ENCODE measurements at places on chromosomes 13 and 19.

DNA sequence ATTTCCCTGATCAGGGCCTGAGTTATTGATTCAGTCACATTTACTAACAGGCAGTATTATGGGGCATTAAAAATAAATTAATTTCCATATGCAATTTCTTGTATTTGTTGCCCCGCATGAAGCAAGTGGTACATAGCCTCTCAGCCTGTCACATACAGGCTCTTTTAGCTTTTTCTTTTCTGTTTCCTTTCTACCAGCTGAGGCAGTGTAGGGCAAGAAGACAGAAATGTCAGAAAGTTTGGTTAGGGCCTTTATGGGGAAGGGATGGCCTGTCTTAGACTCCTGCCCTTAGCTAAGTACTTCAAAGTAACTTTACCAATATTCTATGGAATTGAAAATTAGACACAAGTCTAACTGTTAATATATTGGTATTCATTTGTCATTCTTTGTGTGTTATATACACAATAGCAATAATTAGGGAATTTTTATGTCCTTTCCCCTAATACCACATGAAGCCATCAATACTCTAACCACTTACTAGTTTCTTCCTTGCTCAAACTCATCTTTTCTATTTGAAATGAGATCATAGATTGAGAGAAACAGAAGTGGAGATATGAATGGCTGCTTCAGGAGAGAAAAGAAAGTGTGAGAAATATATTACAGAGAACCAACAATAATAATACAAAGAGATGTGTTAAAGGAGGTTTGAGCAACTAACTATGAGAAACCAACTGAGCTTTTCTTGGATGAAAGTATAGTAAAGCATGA lies 669.6 kb downstream of the PCDH17 start:
- DNase-seq, result no peak

- no peak for DNase-seq
These were observed 29.4 kb downstream of the RFXAP start for GRCh38 chr13:36848199-36848982.

DNA sequence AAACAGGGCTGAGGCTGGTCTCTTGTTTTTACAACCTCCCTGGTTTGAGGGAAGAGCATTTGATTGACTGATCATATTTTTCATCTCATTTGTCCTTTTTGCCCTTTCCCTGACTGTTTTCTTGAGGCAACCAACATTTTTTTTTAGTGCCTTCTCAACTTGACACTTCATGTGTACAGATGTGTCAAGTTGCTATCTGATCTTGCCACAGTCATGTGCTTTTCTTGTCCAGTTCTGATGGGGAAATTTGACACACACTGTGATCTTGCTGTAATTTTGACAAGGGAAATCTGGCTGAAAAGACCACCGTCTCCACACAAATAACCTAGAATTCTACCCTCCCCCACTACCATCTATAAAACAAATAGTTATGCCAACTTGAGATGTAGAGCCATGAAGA lies 329.6 kb downstream of the KCTD12 start:
- no peak for DNase-seq

DNA sequence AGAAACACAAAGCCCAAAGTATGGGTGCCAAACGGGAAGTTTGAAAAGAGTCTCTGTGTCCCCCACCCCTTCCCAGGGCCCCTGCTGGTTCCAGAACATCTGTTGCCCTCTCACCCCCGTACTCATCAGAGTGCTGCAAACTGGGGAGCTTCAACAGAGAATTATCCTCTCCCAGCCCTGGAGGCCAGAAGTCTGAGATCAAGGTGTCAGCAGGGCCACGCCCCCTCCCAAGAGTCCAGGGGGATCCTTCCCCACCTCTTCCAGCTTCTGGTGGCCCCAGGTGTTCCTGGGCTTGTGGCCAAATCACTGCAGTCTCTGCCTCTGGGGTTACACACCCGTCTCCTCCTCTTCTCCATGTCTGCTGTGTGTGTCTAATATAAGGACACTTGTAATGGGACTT lies 183.4 kb downstream of the PTPRS start:
- DNase-seq, result no peak

- no peak for DNase-seq
These were observed 28.6 kb downstream of the BICRA start for GRCh38 chr19:47637550-47637949.

DNA sequence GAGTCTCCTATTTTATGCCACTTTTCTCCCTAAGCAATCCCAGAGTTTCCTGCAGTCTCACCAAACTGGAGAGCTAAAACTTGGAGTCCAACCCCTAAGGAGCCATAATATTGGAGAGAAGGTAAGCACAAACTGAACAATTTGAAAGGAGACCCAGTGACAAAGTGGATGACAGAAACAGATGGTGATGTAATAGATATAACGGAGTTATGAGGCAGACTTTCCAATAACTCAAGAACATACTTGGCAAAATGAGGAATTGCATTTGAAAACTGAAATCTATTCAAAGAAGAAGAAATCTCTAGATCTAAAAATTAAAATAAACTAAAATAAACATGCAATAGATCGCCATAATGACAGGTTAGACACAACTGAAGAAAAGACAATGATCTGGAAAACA lies 200.9 kb upstream of the MIR17HG start:
- DNase-seq, result no peak

DNA sequence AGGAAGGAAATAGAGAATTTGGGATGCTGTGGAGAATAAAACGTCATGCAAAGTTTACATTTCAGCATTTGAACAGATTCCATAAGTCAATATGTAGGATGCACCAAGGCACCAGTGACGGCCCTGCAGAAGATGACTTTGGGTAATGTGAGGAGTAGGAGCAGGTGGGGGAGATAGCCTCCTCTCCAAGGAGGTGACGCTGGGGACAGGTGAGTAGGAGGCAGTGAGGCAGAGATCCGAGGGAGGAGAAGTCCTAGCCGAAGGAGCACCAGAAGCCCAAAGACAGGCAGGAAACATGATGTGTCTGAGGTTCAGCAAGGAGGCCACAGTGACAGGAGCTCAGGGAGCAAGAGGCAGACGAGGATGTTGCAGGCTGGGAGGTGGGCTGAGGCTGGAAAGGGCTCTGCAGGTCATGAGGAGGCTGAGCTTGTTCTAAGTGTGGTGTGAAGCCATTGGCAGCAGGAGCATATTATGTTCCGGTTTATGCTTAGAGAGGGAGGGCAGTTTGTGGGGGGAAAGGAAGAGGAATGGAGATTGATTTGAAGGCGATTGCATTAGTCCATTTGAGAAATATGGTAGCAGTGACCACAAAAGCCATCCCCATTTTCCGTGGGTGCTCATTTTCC lies 55.7 kb upstream of the C1QTNF9 start:
- no peak for DNase-seq

DNA sequence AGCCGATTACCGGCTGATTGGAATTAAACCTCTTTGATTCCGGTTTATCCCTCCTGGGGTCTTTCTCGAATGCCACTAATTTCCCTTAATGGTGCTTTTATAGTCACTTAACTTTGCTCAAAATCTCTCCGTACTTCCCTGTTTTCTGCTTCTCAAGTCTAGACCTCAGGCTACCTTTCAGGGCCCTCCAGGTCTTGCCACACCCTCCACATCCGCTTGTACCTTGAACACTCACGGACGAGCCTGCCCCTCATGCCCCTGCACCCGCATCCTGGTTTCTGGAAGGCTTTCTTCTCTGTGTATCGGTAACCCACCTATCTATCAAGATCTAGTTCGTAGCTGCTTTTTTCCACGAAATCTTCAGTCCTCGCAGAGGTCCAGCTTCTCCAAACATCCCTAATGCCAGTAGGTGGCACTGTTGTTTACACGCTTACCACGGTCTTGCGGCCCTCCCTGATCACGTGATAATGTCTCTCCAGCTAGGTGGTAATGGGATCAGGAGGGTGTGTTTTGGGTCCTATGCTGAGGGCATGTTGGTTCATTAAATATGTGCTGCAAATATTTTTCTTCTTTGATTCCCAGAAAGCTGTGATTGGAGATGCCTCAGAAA lies 13.8 kb downstream of the ATP12A start:
- DNase-seq, result no peak

- no peak for DNase-seq
These were observed 412.5 kb downstream of the OXGR1 start for GRCh38 chr13:96581741-96582140.

DNA sequence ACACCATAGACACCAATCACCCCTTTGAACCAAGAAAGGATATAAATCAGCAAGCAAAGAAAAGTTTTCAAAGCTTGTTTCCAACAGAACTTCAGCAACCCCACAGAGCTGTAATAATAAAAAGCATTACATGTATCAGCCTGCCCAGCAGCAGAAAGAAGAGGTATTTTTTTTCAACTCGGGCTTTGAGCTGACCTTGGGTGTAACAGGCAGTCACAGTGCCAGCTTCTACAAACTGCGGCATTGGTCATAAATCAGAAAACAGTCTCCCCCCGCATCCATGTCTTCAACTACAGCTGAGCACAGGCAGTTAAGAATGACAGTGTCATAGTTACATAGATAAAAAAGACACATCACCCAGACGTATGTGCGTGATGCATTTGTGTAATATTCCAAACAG lies 671.0 kb upstream of the SLITRK1 start:
- no peak for DNase-seq

DNA sequence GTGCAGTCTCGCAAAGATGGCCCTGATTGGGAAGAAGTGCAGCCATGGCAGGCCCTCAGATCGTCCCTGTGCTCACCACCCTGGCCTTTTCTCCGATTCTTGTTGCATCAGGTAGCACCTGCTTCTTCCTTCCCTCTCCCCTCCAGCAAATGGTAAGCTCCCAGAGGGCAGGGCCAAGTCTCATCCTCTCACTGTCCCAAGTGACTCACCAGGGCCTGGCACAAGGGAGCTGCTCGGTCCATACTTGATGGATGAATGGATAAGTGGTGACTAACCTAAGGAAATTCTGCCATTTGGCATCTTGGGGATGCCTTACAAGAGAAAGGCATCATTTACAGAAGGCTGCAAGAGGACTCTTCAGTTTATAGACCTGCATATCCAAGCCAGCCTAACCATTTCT lies 84.9 kb downstream of the ZIC5 start:
- no peak for DNase-seq

- DNase-seq, result no peak
These were observed 27.7 kb downstream of the MLLT1 start for GRCh38 chr19:6252066-6252465.

DNA sequence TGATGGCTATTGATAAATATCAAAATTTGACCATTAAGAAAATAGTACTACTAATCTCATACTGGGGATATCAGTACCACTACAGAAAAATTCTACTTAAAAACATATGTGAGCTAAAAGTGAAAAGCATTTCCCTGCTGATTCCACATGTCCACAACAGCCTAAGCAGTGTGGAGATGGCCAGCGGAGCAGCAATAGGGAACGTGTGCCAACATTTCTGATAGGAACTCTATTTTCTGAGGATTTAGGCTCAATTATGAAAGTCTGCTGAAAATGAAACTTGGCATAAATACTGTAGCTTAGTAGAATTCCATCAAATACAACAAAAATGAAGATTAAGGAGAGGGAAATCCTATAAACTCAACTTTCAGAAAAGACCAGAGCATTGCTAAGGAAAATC lies 311.6 kb downstream of the ENOX1 start:
- no peak for DNase-seq

GRCh38 chr19:54469496-54469934 lies 3.6 kb downstream of the CDC42EP5 start:
- no peak for DNase-seq

DNA sequence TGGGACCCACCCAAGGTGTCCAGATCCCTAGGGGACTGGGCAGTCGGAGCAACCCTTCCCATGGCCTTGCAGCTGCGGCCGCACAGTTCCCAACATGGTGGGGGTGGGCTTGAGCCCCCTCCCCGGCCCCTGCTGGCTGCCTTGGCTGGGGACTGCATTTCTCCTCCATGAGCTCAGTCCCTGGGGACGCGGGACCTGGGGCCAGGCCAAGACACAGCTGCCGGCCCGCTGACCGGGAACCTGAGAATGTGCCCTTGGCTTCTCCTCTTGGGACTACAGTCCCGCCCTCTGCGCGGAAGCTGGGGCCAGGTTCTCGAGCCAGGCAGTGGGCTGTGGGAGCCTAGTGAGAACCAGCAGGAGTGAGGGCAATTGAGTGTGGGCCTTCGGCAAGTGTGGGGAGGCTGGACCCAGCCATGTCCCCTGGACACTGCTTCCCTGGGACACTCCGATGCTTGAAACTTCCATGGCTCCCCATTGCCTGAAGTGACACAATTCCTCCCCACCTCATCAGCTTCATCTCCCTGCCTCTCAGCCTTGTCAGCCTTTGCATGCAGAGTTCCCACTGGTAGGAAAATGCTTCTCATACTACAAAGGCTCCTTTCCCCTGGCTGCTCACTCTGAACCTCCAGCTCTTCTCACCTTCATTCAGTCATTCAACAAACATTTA lies 13.1 kb upstream of the NOTCH3 start:
- no peak for DNase-seq

DNA sequence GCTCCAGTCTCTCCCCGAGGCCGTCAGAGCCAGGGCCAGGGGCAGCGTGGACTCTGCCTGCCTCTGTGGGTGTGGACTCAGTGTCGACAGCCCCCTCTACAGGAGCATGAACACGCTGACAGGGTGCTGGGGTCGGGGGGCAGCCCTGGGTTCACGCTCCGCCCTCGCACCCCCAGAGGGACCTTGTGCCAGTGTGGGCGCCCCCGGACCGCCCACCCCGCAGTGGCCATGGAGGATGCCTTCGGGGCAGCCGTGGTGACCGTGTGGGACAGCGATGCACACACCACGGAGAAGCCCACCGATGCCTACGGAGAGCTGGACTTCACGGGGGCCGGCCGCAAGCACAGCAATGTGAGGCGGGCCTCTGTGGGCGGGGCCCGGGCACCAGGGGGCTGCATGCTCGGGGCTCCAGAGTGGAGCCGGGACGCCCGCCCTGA lies 8.3 kb downstream of the TRPM4 start:
- no peak for DNase-seq

- DNase-seq, result no peak
These were observed 767 bp upstream of the GADD45B start for GRCh38 chr19:2475018-2475701.

GRCh38 chr19:45293682-45294081 lies 29.0 kb downstream of the CKM start:
- no peak for DNase-seq

DNA sequence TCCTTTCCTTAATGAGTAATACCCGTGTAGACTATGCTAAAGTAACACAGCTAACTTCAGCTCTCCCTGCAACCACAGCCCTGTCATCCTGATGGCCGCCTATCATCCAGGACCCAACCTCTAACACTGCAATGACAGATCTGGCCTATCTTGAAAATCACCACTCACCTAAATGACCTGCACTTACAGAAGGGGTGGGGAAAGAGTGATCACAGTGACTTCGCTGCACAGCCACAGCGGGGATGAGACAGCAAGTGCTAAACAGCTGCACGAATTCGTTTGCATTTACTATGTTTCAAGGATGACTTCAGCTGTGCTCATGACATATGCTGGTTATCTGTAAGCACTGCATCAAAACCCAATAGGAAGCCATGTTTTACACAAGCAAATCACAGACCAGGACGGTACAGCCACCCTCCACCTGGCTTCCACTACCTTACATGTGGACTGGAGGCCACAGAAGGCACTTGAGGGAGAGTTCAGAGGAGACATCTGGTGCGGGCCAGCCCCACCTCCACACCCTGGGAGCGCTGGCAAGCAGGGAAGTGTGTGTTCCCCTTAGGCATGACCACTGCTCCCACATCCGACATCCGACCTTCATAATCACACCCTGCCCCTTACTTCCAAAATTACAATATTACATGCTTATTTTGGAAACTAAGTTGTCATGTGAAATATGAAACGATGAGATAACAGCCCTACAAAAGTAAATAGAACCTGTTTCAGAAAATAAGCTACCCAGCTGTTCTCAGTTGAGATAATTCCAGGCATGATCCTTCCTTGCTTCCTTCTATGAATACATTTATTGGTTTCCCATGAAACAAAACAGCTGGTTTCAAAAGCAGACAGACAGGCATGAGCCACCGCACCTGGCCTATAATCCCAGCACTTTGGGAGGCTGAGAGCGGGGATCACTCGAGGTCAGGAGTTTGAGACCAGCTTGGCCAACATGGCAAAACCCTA lies 95.7 kb downstream of the STK24 start:
- DNase-seq, result no peak
